Hematopoietic multipotent progenitor cell treated with erythropoietin and hydrocortisone succinate and interleukin-3 and kit ligand, for 17 days (in vitro differentiated cells): ENCODE measurements at places on chromosomes 11 and 22.
A peak's percentile ranks its signal among the peaks of the same experiment; 100 is the strongest.

DNA sequence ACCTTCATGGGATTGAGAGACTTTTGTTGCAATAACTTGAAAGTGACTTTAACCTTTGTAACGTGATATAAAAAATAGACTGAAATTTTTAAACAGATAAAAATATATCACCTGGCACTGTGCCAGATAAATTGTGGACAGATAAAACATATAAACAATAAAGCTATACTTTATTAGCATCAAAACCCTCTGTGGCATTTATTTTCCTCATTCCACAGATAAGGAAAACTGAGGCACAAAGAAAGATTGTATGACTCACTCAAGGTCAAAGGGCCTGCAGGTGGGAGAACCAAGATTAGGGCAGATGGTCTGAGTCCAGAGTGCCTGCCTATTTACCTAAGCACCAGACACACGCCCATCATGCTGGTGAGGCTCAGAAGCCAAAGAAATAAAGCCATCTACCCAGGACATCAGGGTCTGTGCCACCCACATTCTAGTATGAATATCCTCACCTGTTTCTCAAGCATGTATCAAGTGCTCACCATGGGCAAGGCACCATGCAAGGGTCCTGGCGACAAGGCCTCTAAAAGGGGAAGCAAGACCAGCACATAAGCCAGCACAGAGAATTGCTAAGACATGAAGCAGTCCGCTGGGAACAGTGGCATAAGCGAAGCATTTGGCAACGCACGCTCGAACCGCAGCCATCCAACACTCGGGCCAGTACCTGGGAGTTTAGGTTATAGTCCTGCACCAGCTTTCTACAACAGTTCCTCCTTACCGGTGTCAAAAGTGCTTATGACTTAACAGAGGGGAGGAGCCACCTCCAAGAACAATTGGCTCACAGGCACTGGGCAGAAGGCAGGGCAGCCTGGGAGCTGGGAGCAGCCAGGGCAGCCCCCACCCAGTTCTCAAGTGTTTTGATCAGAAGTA is 17.6 kb downstream of the MYH9 start:
- DNase-seq = peak; percentile 63

DNA sequence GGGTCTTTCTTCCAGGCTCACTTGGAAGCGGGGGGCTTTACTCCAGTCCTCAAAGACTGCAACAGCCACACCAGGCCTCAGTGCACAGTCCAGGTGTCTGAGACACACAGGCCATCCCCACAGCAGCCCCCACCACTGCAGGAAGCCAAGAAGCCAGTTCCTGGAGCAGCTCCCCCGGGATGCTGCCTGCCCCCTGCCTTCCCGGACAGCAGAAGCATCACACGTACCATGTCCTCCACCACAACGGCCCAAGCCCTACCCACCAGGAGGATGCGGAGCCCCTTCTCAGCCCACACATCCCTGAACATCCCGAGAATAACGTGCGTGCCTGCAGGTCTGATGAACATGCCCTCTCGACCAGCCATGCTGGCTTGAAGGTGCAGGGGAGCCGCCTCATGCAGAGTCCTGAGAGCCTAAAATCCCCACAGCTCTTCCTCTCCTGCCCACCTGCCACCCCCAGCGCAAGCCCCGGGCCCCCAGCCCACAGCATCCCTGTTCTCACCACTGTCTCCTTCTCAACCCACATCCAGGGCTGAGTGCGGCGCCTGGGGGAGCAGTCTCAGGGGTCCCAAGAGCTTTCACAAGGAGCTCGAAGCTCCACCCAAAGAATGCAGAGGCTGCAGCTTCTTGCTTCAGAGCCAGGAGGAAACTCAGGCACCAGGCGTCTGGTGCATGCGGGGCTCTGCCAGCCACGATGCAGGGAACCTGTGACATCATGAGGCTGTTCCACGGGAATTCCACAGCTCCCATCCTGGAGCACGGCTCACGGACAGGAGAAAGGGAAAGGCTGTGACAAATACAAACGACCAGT is 209.6 kb downstream of the BRD1 start:
- DNase-seq = no peak

DNA sequence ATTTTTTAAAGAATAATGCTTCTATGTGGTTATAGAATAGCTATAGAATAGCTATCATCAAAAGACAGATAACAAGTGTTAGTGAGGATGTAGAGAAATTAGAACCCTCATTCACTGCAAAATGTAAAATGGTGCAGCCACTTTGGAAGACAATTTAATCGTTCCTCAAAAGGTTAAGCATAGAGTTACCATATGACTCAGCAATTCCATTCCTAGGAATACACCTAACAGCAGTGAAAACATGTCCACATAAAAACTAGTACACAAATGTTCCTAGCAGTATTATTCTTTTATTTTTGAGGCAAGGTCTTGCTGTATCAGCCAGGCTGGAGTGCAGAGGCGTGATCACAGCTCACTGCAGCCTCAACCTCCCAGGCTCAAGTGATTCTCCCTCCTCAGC is 34.0 kb downstream of the RTL6 start:
- DNase-seq = no peak

- no peak for DNase-seq
Measured at GRCh38 chr22:28911777-28912669, 28.7 kb downstream of the ZNRF3 start.

- no peak for DNase-seq
Measured at GRCh38 chr22:35844886-35845285, 127.2 kb downstream of the APOL5 start.

DNA sequence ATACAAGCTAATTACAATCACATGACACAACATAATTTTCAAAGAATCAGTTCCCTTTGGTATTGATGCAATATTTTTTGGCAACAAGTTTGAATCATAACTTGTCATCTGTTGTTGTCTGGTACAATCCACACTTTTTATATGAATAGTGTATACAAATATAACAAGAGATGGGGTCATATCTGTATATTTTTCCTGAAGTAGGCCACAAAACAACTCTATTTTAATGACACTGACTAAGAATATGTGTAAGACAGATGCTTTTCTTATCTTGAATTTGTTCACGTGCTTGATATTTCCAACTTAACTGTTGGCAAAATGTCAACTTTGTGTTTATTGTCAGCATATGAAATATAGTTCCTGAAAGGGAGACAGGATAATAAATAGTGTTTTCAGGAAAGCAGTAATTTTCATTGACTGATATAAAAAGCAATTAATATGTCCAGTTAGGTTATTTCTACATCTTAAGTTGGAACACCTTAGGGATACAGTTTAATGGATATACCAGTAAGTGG is 27.9 kb downstream of the NOX4 start:
- DNase-seq = no peak
